ENCODE measurements at places on chromosomes 3 and 15. TPM values are rescaled to one million over a fixed set of nuclear protein-coding genes. Genes with fewer than 3 reads are reported as not detected.

The TRPM1 gene
- total RNA-seq, result not detected

The TTLL13 gene
- not detected for total RNA-seq

The NMNAT3 gene
- total RNA-seq, result 7.5 TPM

The CCK gene
- not detected for total RNA-seq

The CYP1A2 gene
- not detected for total RNA-seq

The MYRIP gene
- 2.9 TPM for total RNA-seq

The SV2B gene
- total RNA-seq, result 4.5 TPM

DNA sequence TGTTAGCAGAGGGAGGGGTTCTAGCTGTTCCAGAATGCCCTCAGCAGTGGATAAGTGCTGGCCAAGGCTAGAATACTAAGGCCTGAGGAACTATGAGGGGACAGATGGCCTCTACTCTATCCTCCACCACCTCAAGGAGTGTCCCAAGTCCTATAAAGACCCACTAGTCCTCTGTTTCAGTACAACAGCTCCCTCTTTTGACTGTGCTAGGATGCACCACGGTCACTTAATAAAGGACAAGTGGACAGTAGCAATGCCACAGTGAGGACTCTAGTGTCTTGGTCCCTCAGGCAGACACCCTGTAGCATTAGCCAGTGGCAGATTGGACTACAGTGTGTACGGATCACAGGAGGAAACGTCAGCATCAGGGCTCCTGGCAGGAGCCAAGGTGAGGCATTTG lies 171.8 kb upstream of the PROK2 start:
- no peak for DNase-seq

- no peak for DNase-seq
Observed at GRCh38 chr15:71743861-71744382, 66.4 kb upstream of the NR2E3 start.

DNA sequence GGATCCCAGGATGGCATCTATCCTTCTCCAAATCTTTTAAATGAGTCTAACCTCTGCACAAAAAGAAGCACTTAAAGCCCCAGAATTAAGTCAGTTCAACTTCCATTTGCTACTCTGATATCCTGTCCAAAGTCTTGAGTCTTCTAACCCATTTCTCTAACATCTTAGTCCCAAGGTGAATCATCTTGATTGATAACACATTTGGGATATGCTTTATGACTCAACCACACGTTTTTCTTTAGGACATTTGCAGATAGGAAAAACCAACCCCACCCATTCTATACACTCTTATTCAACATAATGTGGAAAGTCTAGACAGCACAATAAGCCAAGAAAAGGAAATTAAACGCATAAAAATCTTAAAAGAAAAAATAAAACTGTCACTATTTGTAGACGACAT lies 18.8 kb upstream of the TEX9 start:
- DNase-seq, result no peak

GRCh38 chr15:44385344-44385942 lies 42.0 kb upstream of the CTDSPL2 start:
- DNase-seq, result no peak

DNA sequence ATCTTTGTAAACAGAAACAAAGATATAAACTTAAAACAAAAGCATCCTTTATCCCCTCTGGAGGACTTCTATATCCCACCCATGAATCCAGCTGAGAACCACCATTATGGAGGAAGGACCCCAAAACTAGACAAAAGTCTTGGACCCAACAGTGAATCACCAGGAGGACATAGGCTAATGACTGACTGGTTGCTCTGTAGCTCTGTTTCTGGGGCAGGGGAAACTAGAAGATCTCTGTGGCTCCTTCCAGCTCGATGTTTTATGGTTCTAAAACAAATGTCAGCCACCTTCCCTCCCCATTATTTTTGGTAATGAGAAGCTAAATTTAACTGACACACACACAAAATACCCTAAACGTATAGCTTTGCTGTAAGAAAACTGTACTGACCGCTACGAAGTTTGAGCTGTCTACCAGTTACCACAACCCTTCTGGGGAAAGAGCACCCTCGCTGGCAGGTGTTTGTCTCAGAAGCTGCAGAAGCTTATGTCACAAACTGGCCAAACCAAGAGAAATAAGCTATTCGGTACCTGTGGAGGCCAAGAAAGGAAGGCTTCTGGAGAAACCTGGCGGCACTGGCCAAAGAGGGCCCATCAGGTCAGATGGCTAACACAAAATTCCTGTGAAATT lies 36.4 kb downstream of the MB21D2 start:
- DNase-seq, result no peak

- no peak for DNase-seq
Observed at GRCh38 chr3:157375342-157375986, 61.2 kb upstream of the PTX3 start.

DNA sequence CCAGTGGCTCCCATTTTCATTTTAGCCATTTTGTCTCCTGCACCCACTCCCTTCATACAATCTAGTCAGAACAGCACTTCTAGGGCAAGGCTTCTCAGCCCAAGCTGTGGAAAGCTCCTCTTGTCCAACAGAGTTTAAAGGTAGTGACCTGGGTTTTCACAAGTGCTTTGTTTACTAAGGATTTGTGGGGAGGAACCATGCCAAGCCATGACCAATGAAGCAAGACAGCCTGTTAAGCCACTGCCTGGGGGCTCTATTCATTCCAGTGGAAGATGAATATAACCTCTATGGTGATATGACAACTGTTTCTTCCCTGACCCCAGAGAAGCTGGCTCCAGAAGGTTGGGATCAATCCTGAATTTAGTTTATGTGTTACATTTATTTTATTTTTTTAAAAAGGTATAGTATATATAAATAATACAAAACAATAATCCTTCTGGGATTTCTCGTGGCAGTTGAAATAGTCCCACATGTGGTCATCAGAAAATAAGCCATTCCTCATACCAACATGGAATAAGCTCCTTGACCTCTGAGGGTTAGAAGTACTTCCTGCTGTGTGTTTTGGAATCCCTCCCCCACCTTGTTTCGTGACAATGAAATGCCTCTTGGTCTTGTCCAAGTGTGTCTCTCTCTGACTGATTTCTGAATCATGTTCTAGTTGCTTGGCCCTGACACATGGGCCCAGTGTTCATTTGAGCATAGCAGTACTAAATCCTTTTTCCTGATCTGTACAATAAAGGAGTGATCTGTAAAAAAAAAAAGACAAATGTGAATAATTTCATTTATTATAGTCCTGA lies 13.3 kb upstream of the THUMPD3 start:
- DNase-seq, result no peak

DNA sequence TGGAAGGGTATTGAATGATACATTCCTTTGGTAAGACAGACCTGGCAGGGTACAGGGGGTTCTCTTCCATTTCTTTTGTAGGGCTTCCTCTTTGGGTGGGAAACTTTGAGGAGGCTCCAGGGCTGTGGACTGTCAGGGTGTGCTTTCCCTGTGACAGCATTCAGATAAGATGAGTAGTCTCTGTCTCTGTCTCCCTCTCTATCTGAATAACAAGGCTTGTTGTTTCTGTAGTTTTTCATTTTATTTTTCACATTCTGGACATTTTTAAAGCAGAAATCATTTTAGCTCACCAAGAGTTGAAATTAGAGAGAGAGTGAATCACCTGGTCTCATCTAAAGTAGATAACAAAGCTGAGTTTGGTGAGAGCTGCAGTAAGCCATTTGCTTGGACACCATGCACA lies 100.8 kb upstream of the TPM1 start:
- DNase-seq, result no peak
